ENCODE measurements at places on chromosomes 5 and 9.
A peak's percentile ranks its signal among the peaks of the same experiment; 100 is the strongest.

DNA sequence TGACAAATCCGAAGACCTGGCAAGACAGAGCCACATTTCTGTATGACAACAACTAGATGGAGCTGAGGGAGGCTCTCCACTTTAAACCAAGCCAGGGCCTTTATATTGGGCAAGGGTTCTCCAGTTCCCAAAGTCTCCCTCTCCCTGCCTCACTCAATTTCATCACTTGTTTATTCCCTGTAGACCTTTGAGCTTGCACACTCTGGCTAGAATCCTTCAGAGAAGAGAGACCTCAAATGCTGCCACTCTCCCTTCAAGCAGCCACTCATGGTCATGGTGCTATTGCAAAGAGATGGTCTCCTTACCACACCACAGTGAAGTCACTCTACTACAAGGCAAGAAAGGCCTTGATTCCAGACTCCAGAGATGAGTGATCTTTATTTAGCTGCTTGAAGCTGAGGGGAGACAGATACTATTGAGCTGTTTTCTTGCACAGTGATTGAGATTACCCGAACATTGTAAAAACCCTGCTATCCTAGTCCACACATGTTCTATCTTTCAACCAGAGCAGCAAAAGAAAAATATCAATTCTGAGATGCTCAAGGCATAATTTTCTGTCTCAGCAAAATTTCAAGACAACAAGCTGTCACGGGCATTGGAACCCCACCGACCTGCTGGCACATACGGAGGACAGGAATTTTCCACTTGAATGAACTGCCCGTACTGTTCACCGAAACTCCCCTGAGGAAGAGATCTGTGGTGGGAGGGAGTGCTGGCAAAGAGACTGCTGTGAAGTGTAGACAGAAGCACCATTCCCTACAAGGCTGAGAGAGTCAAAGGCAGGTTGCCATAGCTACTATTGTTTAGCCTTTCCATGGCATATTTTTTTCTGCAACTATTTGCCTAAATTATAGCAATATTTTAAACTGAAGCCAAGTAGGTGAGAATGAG, 81.1 kb downstream of the CDO1 start:
- no peak for DNase-seq

DNA sequence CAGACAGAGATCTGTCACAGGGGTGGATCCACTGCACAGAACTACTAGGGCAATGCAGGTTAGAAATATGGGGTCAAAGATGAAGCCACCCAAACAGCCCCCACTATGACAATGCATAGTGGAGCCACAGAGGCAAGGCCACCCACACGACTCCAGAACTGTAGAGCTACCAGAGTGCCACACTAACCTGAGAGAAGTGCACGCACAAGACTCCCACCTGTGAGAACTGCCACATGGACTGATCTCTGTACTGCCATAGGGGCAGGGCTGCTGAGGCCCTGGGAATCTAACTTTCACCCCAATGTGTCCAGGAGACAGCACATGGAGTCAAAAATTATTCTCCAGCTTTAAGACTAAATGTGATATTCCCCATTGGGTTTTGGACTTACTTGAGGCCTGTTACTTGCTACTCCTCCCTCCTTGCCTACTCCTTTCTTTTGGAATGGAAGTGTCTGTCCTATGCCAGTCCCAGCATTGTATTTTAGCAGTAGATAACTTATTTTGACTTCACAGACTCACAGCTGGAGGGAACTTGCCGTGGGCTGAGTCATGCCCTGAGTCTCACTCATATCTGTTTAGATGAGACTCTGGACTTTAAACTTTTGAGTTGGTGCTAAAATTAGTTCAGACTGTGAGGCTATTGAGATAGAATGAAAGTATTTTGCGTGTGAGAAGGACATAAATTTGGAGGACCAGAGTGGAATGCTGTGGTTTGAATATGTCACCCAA, 853.3 kb downstream of the MAT2B start:
- peak; percentile 60 for DNase-seq

GRCh38 chr5:27590503-27590902, 552.1 kb upstream of the CDH9 start:
- DNase-seq: no peak

DNA sequence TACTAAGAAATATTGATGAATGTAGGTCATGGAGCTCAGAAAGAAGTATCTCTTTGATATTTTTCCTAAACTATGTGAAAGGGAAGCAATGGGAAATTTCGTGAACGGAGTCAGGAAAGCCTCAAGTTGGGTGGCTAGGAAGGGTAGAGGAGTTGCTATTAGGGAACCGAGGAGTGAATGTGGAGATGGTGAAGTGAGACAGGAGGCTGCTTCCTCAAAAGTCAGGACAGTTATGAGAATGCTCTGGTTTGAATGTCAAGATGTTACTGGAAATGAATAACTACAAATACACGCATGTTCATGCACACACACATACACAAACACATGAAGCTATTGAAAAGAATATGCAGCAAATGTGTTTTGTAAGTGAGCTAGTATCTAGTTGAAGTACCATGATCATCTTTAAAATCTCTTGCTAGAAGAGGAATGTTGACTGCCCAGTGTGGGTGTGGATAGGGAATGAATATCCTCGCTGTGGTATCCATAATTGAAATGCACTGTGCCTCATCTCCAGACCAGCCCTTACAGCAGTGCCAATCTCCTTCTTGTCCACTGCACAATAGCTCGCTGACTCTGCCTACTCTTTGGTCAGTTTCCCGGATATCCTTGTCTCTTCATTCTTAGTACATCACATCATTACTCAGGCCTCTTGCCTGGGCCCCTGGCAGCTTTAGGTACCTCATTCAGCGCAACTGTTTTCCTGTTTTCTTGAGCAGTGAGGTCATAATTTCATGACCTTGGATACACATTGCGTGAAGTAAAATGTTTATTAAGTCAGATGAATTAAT, 21.9 kb upstream of the PDCD1LG2 start:
- DNase-seq: no peak

DNA sequence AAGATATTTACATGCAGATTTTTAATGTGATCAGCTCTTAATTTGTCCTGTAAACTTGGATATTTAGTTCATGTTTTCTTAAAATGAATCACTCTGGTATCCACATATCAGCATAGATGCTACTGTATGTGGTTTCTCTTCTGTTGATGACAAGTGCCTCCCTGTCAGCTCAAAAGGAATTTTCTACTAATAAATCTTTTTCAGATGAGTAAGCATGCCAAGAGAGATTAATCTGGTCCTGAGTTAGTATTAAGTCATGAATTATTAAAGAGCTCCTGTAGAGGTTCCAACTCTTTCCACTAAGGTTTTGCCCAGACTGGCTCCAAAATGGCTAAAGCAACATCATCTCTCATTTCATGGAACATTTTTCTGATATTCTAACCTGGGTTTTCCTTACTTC, 129.2 kb downstream of the GOLPH3 start:
- peak; percentile 92 for DNase-seq

GRCh38 chr5:40033411-40033810, 608.6 kb upstream of the DAB2 start:
- DNase-seq: no peak

Data from A172 (cell line).